ENCODE measurements at places on chromosomes 6 and 20.

- H3K4me3 ChIP-seq: no peak overlapping the region
- no peaks in the 10 kb centered on the region for H3K36me3 ChIP-seq
- H3K27ac ChIP-seq: no peak overlapping the region
- peaks cover 24% of the 10 kb centered on the region for H3K4me1 ChIP-seq
Observed at GRCh38 chr6:30156262-30156599, 4.8 kb downstream of the TRIM10 start.

DNA sequence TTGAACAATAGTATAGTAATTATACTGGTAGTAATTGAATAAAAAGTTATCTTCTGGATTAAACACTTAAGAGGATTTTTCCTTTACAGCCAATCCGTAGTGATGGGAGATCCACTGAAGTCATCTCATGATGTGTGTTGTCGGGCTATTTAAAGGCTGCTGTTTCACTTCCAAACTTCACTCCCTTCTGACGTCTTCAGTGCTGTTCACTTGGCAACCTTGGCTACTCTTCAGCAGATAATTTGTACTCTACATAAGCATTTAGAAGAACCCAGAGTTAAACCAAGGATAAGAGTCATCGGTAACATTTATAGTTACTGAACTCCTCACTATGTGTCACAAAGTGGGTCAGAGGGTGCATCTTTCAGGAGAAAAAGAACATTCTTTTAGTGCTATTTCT, 179.1 kb upstream of the EYA4 start:
- H3K4me3 ChIP-seq: peak overlapping the region; percentile 39
- no peak for DNase-seq
- H3K27ac ChIP-seq: no peak overlapping the region
- peaks cover 11% of the 10 kb centered on the region for H3K4me1 ChIP-seq

- no peak overlapping the region for H3K27ac ChIP-seq
- H3K4me3 ChIP-seq: no peak overlapping the region
- no peaks in the 10 kb centered on the region for H3K36me3 ChIP-seq
Observed at GRCh38 chr6:156879591-156879990, 102.4 kb downstream of the ARID1B start.

DNA sequence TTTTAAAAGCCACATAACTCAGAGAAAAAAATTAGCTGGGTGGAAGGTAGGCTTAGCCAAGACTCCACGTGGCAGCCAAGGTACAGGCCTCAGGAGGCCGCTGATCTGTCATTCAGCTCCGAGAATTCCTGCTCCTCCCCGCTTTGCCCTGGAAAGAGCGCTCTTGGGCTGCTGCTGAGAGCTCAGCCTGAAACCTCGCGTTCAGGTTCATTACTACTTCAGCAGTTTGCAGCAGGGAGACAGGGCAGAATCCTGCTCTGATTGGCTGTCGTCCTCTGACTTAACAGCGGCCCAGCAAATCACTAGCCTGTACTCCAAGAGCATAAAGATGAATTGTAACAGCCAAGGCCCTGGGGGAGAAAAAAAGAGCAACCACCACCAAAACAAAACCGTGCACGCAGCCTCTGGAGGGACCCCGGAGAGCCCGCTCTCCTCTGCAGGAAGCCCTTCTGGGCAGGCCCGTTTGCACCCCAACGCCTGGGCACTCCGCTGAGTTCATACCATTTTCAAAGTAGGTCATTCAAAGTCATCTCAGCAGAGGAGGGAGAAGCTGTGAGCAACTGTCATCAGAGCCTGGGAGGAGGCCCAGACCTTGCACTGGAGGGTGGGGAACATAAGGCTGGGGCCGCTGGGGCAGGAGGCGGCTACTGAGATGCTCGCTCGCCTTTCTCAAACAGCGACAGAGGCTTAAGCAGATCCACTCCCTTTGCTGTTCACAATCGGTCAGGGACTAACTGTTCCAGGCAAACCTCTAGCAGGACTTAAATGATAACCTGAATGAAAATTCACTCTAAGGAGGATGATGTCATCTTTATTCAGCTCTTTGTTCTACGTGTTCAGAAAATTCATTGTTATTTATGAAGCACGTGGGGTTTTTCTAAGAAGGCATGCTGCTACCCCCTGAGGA, 42.3 kb upstream of the ATXN1 start:
- H3K27ac ChIP-seq: no peak overlapping the region
- no peaks in the 10 kb centered on the region for H3K27me3 ChIP-seq
- H3K4me1 ChIP-seq: no peaks in the 10 kb centered on the region
- H3K36me3 ChIP-seq: no peaks in the 10 kb centered on the region

DNA sequence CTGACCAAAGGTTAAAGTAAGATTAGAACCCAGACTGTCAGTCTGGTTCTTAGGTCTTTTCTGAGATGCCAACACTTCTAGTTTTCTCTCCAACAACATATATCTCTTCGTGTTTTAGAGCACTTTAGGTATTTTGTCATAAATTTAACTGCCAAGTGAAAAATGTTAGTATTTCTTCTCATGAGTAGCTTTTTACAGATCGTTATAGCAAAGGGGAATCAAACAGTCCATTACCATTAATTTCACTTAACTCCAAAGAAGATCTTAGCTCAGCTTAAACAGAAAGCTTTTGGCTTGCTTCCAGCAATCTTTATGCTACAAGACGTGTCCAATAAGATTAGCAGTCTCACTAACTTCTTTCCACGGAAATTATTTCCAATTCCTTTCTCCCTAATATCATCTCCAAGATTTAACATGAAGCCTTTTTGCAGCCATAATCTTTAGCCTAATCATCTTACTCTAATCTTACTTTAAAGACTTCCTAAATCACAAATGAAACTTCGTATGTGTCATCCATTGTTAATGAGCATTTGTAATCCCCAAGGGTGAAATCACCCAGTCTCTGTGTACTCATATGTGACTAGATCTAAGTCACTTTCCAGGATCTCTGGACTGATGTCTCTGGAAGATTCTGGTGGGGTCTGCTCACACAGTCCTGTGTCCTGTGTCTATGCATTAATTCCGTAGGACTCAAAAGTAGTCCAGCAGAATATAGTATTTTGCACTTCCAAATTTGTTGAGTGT, 38.7 kb downstream of the MOXD1 start:
- peaks cover 62% of the 10 kb centered on the region for H3K4me1 ChIP-seq
- DNase-seq: peak; percentile 53
- H3K4me3 ChIP-seq: no peak overlapping the region
- no peaks in the 10 kb centered on the region for H3K27me3 ChIP-seq
- H3K36me3 ChIP-seq: no peaks in the 10 kb centered on the region

Data from SJCRH30 (cell line).